Stimulated activated CD8-positive, alpha-beta memory T cell treated with anti-CD3 and anti-CD28 coated beads, Interleukin-7, amount 100 ng/mL, for 1 hour (primary cell): ENCODE measurements at places on chromosomes 7 and 10.

- no peak for DNase-seq
Observed at GRCh38 chr10:74898201-74898976, 72.0 kb downstream of the KAT6B start.

DNA sequence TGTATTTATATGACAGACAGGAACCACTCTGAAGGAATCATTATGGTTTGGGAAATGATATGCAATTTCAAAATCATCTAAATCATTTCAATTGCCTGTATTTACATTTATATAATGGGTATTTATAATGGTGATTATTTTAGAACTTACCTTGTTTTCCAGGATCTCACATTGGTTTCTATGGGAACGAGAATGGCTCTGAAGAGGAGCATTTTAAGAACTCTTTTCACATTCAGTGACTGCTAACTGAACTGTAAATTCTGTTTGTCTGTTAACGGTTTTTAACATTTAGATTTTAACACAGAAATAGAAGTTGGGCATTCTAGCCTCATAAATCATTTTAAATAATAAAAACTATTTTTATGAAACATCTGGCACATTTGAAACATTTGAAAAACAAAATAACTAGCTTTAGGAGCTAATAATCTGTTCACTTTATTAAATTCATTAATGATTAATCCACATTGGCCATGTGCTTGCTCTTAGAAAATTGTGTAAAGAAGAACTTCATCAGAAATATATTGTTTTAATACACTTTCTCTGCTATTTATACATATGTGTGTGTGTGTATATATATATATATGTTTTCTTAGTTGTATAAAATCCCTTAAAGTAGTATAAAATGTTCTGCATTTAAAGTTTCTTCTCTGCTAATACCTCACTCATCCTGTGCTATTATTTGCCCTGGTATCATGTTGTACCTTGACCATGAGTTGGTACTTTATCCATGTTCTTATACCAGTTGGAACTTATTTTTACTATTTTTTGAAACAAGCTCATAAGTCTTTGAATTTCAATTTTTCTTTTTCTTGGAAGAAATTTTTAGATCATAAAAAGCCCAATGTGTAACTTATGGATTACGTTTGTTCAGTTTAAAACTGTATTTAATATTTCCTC, 8.7 kb upstream of the SEM1 start:
- no peak for DNase-seq

GRCh38 chr10:77504196-77504872, 133.3 kb downstream of the KCNMA1 start:
- no peak for DNase-seq

DNA sequence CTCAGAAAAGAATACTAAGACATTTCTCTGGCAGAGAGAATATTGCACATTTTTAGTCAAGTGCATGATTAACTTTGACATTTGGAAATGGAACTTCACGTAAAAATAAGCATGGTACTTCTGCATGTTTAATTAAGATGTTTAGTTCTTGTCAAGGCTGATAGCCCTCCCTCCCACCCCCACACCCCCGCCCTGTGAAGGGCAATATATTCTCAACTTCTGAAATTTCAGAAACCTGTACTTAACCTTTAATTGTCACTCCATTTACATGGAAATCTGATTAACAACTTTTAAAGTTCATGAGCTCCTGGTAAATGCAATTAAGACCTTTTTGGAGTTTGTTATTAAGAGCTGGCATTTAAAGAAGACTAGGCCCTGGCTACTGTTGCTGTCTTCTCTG, 205.8 kb downstream of the EXOC4 start:
- no peak for DNase-seq

DNA sequence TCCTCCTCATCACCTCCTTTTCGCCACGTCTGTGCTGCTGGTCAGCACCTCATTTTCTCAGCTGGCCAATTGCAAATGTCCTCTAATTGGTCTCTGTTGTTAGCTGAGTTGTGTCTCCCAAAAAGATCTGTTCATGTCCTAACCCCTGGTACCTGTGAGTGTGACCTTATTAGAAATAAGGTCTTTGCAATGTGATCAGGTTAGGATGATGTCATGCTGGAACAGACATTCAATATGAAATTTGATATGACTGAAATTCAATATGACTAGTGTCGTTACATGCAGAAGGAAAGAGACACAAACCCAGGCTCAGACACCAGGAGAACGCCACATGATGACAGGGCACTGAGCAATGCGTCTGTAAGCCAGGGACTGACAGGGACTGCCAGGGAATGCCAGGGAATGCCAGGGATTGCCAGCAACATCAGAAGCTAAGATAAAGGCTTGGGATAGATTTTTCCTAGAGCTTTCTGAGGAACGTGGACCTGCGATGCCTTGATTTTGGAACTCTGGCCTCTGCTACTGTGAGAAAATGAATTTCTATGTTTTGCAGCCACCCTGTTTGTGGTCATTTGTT, 77.5 kb upstream of the CXCL12 start:
- no peak for DNase-seq

DNA sequence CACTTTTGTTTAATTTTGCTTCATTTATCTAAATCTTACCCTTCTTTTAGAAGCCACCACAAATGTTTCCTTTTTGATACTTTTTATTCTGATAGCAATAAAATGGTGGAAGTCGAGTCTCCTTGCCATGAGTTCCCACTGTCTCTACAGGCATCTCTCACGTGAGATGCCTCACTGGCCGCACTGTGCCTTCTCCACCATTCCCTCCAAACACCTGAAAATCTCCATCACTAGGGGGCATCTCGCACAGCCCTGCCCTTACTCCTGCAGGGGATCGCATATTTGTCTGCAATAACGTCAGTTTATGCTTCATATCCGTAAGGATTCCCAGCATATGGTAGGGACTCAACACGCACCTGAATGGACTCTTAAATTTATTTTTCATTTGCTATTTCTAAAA, 56.3 kb upstream of the NCAPG2 start:
- no peak for DNase-seq

DNA sequence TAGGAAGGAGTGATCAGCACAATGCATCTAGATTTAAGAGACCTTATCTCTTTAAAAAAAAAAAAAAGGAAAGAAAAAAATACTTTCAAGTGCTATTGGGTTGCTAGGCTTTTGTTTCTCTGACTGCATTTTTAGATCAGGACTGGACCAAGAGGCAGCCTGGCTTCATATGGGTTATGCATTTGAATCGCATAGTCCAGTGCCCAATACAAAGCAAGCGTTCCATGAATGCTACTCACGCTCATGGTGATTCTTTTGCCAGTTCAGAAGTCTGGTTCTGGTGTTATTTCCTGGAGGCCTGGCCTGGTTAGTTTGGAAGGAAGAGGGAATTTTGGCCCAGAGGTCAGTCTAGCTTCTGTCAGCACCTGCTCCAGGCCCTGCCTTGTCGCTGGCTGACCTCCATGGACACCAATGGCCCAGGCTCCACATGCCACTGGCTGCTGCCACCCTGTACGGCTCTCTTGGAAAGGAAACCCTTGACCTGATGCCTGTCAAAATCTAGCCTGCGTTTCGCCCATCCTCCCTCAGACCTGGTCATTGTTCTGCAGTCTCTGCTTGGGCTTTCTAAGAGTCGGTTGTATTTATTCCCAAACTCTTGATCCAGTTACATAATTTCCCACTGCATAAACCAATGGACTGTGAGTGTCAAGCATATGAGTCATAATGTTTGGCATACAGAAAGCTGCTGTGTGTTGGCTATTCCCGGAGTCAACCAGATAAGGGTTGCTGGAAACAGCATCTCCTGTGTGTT, 74.3 kb upstream of the MKX start:
- no peak for DNase-seq

- no peak for DNase-seq
Observed at GRCh38 chr7:90256778-90257177, 11.8 kb downstream of the CFAP69 start.

- no peak for DNase-seq
Observed at GRCh38 chr10:60309371-60309770, 80.3 kb downstream of the ANK3 start.

DNA sequence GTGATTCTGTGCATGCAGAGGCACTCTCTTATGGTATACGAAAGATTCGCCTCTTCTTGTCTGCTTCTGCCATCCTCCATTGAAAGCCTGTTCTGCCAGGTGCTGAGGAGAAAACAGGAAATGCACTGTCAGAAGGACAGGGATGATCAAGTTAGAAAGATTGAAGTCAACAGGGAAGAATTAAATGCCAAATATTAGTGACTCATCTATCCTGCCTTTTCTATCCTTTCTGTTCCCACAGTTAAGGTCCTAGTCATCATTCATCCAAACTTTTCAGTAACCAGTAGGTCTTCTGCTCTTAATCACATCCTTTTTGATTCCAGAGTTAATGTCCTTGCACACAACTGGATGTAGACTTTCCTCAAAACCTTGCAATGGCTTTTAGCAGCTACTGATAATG, 4.8 kb upstream of the ZNF783 start:
- DNase-seq, result no peak

DNA sequence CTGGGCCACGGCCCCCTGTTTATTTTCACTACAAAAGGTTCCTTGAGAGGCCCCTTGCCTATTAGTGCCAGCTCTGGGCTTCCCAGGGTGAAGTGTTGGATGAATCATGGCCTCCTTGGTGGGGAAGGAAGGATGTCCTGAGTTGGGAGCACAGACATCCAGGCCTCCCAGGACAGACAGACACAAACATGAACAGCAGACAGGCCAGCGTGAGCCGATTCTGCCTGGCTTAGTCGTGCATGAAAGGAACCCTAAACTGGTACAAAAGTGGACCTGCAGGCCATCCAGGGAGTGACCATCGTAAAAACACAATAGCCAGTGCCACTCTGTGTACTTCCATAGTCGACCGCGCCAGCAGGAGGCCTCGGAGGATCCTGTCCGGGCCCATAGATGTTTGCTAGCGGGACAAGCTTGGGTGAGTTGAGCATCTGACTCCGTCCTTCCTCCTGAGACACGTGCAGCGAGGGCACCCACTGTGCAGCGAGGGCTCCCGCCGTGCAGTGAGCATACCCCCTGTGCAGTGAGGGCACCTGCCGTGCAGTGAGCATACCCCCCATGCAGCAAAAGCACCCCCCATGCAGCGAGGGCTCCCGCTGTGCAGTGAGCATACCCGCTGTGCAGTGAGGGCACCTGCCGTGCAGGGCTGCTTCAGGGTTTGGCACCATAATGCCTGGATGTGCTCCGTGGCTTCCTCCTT, 51.3 kb upstream of the PRKAR1B start:
- no peak for DNase-seq

DNA sequence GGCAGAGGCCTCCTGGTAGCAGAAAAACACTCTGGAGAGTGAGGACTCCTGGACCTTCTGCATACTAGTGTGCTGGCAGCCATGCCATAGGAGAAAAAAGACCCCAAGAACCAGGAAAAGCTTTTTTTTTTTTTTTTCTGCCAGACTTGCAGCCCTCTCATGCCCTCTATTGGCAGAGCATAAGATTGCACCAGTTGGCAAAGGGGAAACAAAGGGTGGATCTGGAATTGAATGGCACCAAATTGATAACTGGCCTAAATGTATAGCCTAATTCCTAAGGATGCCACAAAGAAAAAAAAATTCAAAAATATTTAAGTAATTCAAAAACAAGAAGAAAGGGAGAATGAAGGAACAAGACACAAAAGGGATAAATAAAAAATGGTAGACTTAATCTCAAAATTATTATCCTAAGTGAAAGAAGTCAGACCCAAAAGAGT, 112.5 kb upstream of the GHITM start:
- no peak for DNase-seq
